ENCODE measurements at places on chromosomes 4 and X.
A peak's percentile ranks its signal among the peaks of the same experiment; 100 is the strongest.

GRCh38 chr4:7195546-7196287, 3.4 kb downstream of the SORCS2 start:
- peak; percentile 56 for DNase-seq

DNA sequence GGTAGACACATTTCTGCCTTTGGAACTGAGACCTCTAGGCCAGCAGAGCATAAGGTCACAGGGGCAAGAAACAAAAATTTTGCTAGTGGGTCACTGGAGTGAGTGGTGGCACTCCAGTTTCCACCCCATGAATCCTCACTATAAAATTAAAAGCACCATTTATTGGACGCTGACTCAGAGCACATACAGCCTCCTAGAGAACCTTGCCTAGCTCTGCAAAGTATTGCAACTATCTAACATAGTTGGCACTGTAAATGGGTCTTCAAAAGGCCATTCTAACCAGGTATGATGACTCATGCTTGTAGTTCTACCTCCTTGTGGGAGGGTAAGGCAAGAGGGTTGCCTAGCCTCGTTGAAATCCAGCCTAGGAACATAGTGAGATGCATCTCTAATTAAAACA, 25.1 kb downstream of the RRAGB start:
- no peak for DNase-seq

DNA sequence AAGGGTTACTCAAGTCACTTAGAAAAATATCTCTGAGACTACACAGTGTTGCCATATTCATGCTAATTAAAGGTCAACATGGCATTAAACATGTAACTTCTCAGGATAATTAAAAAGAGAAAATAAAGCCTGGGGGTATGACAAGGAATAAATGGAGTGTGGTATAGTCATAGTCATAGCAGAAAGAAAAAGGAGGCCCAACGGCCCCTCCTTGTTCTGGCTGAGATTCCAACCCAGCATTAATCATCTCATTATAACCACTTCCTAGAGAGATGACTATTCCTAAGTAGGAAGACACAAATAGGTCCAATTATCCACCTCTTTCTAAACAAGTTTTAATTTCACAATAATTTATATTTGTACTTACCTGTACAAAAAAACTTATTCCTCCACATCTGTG, 778.4 kb upstream of the AADAT start:
- DNase-seq: peak; percentile 18

GRCh38 chr4:81032771-81033684, 2.5 kb downstream of the BMP3 start:
- DNase-seq: no peak

GRCh38 chr4:10623241-10623640, 61.3 kb downstream of the CLNK start:
- no peak for DNase-seq

GRCh38 chr4:152729466-152729865, 49.7 kb upstream of the TMEM154 start:
- DNase-seq: no peak

DNA sequence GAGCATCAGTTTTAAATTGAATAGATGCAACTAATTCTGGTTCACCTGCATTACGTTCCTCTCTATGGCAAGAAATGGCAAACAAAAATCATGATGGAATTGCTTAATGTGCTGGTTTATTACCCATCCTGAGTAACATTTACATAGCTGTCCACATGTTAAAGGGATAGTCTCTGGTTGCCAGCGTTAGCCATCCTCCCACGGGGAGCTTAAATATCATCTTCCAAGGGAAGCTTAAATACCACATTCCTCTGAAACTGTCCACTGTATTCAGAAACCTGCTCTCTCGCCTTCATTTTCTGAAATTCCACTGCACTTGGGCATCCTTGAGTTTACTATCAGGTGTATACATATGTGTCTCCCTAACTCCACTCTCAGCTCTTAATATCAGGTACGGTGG, 586.6 kb downstream of the TLL1 start:
- DNase-seq: no peak

GRCh38 chrX:107107459-107107858, 11.2 kb downstream of the RBM41 start:
- no peak for DNase-seq

- no peak for DNase-seq
Observed at GRCh38 chr4:182338063-182338462, 94.9 kb downstream of the TENM3 start.

GRCh38 chr4:1052231-1052671, 40.8 kb downstream of the FGFRL1 start:
- DNase-seq: no peak

DNA sequence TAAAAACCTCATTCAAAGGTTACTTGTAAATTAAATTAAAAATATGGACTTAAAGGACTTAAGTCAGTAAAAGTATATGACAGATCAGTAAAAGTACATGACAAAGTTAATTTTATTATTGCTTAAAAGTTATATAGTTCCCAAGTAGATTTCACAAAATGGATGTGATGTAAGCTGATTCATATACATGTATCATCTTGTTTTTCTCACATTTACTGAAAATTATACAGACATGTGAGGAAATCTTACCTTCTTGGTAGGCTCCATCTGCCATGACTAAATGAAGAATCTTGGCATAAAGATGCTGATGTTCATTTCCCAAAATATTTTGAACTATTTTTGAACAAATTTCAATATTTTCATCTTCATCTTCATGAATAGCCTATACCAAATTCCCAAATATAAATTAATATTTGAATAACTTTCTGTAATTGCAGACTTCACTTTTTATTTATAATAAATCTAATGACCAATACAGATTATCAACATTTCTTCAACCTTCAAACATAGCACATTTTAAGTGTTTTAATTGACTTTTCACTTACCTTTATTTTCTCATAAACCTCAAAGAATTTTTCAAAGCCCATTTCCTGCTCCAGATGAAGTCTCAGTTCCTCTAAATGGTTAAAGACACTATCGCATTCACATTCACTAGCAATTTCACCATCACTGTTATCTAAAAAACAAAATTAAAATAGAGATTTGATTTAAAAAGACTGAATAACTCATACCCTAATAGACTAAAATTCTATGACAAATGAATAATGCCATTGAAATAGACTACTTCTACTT, 129.4 kb upstream of the SH3RF1 start:
- no peak for DNase-seq

- DNase-seq: no peak
Observed at GRCh38 chr4:21118301-21118700, 418.0 kb downstream of the PACRGL start.

DNA sequence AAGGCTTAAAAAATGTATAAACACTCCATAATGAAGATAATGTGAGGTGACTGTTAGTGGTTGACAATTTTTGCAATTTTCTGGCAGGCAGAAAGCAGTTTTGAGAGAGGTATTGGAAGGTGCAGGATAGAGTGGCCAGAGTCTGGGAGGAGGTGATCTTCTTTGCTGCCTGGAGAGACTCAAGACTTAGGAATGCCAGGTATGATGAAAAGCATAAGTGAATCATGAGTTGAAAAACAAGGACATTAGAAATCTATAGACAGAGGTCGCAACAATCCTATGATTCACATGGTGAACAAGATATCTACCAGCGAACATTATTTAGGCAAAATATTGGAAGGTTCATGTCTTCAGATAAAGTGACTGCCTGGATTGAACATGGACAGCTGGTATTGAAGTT, 118.5 kb downstream of the CFAP299 start:
- no peak for DNase-seq
